ENCODE measurements at places on chromosomes 2 and 18.

DNA sequence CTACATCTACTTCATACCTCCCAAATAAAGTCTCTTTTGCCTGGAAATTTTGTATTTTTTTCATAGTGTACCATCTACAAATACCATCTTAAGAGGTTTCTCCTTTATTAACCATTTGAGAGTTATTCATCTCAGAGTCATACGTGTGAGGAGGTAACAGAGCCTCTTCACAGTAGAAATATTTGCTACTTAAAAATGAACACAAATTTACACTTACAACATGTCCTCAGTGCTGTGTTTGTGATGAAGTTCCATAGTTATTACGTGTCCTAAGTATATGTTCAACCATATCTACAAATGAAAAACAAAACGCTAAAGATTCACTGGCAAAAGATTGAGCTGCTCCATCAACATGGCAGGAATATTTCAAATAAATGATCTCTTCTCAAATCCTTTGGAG is 48.5 kb upstream of the HNRNPA3 start:
- DNase-seq = no peak

DNA sequence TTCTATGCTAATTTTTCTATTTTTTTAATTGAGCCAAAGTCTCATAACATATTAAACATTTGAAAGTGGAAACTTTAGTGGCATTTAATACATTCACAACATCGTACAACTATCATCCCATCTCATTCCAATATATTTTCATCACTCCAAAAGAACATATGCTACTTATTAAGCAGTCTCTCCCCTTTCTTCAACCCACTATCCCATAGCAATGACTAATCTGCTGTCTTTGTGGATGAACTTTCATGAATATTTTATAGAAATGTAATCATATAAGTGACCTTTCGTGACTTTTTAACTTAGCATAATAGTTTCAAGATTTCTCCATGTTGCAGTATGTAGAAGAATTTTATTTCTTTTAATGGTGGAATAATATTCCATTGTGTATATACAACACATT is 90.3 kb downstream of the CCDC178 start:
- no peak for DNase-seq

DNA sequence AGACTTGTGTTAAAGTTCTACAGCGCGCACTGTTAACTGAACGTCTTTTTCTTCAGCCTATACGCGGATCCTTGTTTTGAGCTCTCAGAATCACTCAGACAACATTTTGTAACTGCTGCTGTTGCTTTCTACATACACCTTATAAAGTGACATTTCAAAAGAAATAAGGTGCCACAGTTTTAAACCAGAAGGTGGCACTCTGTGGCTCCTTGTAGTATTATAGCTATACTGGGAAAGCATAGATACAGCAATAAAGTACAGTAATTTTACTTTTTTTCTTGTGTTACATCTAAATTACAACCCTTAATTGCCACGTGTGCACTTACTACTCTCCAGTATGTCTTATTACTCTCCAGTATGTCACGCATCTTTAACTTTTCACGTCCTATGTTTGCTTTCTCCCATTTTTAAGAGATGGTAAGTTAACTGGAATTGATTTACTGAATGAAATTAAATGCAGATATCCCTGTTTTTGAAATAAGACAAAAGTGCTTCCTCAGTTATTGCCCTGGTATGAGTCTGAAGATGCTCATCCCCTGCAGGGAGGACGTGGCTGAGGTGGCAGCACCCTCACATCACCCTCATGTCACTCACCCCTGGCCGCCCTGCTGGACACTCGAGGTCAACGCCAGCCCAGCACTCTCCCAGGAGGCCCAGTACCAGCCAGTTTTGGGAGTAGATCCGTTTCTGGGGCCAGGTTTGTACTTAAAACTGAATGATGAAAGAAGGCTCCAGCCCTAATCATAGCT is 37.8 kb downstream of the GORASP2 start:
- DNase-seq = no peak

DNA sequence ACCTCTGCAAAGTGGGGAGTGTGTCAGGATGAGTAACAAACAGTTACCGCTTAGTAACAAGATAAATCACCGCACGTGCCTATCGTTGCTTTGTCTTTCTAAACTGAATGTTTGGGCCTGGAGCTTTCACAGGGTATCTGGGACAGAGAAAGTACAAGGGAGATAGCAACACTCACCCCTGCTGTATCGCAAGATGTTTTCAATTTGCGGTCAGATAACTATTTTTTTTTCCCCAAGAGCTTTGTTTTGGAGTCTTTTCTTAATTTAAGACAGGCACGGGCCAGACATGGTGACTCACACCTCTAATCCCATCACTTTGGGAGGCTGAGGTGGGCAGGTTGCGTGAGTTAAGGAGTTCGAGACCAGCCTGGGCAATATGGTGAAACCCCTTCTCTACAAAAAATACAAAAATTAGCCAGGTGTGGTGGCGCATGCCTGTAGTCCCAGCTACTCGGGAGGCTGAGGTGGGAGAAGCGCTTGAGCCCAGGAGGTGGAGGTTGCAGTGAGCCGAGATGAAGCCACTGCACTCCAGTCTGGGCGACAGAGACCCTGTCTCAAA is 146.6 kb downstream of the GBX2 start:
- DNase-seq = no peak

DNA sequence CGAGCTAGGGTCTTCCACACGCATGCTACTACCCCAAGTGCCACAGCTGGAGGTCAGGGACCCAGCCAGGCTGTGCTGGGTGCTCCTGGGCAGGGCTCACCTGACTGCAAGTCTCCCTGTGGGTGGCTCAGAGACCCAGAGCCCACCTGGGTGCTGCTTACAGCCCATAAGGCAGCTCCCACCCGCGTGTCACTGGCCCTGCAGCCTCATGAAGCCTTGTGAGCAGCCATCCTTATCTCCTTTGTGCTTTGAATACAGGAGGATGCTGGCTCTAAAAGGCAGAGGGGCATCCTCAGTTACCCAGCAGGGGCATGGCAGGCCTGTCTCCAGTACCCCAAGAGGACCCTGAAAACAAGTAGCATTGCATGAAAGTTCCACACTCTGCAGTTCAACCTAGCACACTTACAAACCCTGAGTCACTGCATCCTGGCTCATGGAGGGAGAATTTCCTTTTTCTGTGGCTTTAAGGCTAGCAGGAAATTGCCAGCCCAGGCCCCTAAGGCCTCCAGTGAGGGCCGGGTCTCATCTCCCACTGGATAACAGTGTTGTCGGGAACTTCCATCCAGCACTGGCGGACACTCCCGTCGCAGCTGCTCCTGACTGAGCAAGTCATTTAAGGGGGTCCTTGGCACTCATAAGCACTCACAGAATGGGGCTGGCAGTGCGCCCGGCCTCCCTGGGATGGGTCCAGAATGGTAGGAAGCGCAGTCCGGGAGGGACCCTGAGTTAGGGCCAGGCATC is 137.1 kb downstream of the RPIA start:
- DNase-seq = no peak

DNA sequence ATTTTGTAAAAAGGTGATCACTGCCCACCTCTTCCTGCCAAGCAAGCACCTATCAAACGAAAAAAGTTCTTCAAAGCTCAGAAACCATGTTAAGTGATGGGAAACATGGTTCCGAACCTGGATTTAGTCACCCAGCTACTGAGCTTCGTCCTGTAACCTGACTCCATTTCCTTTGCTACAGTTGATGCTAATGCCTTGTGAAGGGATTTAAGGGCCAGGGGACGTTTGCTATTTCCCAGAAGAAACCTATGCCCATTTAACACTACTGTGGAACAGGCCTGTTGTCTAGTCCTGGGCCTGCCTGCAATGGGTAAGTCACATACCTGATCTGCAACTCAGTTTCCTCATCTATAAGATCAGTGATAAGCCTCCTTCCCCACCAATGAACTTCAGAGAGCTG is 14.8 kb downstream of the SERPINE2 start:
- no peak for DNase-seq

GRCh38 chr2:217732992-217733391 is 269.8 kb downstream of the TNS1 start:
- DNase-seq = peak; percentile 41

DNA sequence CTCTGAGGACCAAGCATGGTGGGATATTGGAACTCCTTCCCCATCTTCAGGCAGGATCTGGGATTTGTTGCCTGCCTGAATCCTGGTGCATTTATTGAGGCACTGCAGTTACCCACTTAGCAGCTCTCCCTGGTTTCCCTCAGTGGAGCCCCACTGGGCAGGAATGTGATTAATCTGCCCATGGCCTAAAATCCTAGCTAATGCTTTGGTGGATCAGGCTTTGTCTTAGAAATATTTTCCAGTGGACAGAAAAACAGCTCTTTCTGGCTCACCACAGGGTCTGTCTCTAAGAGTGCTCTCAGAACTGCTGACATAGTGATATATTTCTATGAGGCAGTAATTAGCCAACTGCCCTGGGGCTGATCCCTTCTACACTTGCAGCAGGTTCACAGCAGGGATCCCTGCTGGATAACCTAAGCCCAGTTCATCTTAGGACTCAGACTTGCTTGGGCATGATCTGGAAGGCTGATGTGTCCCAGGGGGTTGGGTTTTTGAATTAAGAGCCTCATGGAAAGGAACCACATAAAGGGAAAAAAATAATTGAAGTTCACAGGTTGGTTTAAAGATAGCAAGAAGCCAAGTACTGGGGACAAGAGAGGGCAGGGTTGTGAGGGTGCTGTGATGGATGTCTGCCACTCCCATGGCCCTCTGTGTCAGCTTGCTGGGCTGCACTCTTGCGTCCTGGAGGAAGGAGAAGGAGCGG is 44.3 kb upstream of the ZDBF2 start:
- DNase-seq = no peak

DNA sequence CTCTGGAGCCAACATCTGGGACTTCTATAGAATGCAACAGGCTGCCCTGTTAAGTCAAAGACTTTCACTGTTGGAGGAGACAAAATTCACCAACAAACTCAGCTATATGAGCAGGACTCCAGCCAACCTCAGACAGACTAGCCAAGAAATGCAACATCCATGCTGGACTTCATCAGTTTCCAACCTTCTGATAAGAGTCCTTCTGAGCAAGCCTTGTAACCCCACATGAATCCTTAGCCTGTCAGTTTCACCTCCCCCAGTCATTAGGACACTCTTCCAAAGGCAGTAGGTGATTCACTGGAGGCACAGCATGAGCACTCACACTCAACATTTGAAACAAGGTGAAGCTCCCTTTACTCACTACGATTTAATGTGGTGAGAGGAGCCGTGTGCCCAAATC is 5.8 kb downstream of the TBC1D8 start:
- no peak for DNase-seq

- DNase-seq = no peak
These were observed 537.5 kb upstream of the FSIP2 start for GRCh38 chr2:185201063-185201462.
